ENCODE measurements at places on chromosomes 7 and 10.

GRCh38 chr7:4030346-4030950 lies 651.6 kb upstream of the FOXK1 start:
- no peak for DNase-seq

GRCh38 chr10:105743343-105744056 lies 1102.4 kb downstream of the SORCS3 start:
- DNase-seq: no peak

- no peak for DNase-seq
Observed at GRCh38 chr10:69684020-69684980, 54.3 kb downstream of the FAM241B start.

GRCh38 chr7:55489552-55489951 lies 82.8 kb downstream of the VOPP1 start:
- DNase-seq: no peak

GRCh38 chr7:29494350-29494749 lies 69.3 kb upstream of the PRR15 start:
- no peak for DNase-seq

DNA sequence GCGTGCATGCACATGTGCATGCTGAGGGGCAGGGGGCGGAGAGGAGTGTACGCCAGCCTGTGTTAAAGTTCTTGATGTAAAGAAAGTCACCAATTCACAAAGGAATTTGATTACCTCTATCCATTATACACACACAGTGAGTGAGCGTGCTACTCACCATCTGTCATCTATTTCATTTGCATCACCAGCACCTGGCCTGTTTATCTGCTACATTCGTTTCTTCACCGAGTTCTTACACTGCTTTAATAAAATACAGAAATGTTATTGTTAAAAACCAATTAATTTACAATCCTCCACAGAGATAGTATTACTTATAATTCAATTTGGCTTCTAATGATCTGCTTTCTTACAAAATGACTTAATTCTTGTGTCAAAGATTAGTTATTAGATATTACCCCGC lies 32.6 kb downstream of the NEUROD6 start:
- DNase-seq: no peak

- peak; percentile 6 for DNase-seq
Observed at GRCh38 chr10:31242902-31243301, 76.1 kb upstream of the ZEB1 start.

DNA sequence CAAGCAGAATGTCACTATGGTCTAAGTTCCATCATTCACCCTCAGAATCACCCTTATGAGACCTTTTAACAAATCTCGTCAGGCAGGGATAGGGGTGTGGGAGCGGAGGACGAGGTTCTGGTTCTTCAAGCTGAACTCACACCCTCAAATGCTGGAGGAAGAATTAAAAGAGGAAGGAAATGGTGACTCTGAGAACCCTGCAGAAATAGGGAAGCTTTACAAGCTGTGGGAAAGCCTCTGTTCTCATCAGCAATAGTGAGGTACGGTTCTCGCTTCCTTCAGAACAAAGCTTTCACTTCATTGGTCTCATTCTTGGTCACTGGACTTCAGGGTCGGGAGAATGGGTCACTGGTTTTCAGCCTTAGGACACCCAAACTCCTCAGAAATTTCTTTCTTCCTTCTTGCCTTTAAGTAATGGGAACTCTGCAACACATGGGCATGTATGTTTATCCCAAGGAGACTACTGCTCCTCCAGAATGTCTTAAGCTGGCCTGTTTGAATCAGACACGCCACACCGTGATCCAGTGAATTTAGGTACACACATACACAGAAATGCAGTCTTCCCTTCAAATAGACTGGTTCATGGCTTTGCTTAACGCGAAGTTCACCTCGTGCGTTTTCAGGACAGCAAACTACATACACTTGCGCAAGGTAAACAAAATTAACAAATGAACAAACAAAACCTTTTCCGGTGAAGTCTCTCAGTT lies 226.0 kb downstream of the SFMBT2 start:
- no peak for DNase-seq

DNA sequence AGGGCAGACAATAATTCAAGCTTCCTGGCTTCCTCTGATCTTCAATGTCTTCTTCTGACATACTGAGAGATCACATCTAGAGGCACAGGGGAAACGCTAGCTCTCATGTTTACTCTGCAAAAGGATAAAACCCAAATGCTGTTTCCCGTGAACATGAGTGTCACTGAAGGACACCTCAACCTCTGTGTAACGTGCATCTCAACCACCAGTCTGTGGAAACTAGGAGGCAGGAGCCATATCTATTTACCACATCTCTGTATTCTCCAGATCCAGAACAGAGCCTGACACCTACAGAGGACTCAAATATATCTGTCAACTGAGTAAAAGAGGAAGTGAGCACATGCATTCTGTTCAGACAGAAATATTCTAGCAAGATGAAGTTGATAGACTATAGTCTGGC lies 140.3 kb upstream of the TARP start:
- no peak for DNase-seq

DNA sequence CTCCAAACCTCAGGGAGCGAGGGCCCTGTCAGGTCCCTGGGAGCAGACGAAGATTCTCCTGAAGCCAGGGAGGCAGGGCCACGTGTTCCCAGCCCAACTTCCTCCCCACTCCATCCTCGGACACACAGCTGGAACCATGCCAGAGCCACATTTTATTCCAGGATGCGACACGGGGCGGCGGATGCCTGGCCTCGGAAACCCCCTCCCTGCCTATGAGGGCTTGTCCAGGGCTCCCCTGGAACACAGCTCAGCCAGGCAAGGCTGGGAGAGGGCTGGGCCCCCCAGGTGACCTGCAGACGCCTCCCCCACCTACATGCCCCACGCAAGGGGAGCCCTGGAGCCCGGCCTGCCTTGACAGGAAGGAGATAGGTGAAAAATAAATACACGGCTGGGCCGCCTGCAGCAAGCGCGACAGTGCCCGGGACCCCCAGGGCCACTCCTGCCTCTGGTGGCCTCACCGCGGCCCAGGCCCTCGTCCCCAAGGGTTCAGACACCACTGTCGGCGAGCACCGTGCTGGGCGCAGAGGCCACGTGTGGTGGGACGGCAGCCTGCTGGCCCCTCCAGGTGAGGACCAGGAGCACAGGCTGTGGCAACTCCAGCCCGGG lies 21.5 kb downstream of the GET4 start:
- DNase-seq: no peak

- DNase-seq: no peak
Observed at GRCh38 chr10:127679642-127680255, 57.2 kb upstream of the FOXI2 start.
